Stimulated activated CD4-positive, alpha-beta T cell treated with anti-CD3 and anti-CD28 coated beads, TNF-alpha, amount 100 ng/mL, for 1 hour (primary cell): ENCODE measurements at places on chromosomes 16 and 17.

DNA sequence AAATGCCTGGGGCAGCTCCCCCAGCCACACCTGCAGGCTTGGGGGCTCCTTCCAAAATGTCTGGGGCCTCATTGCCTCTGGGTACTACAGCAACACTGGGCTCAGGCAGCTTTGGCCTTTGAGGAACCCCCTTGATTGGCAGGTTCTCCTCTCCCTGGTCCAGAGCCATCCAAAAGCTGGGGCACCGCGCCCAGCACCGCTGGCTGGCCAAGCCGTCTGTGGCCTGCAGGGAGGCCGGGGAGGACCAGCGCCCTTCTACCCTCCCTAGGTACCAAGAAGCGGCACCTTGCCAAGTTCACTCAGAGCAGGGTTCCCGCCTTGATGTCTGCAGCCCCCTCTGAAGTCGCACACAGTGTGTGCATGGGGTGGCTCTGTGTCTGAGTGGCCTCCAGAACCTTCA is 30.1 kb downstream of the TIMM22 start:
- no peak for DNase-seq

DNA sequence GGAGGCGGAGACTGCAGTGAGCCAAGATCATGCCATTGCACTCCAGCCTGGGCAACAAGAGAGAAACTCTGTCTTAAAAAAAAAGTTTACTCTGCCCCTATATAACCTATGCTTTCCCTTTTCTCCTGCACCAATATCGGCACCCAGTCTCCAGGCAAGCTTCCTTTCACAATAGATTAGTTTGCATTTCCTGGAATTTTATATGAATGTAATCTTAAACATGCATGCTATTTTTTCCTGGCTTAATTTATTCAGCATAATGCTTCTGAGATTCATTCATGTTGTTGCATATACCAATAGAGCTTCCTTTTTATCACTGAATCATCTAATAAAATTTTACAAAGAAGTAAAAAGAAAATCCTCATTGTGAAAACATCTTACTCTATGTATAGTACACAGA is 59.4 kb downstream of the USP32 start:
- no peak for DNase-seq

GRCh38 chr16:48113001-48113400 is 42.8 kb downstream of the ABCC12 start:
- no peak for DNase-seq

DNA sequence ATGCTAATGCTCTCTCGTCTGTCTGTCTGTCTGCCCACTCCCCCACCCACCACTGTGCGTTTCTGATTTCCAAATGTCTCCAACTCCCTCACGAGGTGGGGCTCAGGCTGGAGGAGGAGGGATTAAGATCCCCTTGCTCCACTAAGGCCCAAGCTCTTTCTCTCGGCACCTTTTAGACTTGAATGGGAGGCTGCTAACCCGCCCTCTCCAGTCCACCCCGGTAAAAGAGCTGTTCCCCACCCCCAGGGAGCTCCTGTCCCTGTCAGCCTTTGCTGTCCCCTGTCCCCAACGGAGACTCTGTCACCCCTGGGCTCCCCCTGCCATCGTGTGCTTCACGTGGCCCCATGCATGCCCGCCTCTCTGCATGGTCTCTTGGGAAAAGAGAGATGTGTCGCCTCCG is 68.5 kb upstream of the PLCG2 start:
- DNase-seq = no peak

DNA sequence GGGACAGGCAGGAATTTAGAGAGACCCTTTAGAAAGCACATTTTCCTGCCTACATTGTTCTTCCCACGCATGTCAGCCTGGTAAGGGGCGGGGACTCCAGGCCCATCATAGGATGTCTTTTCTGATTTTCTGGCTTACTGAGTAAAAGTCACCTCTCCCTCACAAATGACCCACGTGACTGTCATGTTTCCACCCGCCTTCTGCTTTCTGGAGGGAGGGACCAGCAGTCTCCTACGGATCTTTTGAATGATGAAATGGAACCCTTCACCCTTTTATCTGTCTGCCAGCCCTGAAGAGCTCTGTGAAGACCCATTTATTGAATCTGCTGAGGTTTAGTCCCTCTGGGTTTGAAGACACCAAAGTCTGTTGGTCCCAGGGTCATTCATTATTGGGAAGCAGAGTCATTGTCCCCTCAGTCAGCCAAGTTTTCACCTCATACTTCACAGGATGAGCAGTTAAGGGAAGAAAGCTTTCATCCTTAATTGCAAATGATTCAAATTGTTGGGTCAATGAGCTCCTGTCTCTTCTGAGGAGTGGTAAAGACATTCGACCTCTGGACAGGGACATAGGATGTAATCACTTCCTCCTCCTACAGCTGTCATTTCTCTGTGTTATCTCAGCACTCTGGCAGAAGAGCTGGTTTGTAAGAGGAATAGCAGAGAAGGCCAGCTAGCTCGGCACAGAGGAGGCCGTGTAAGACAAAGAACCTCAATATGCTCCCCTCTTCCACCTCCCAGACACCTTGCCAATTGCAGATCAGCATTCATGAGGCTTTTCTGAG is 446.1 kb downstream of the HS3ST3B1 start:
- no peak for DNase-seq

- DNase-seq = no peak
Observed at GRCh38 chr16:78249056-78249455, 149.6 kb downstream of the WWOX start.

GRCh38 chr17:67374329-67375053 is 2.6 kb upstream of the PITPNC1 start:
- peak; percentile 73 for DNase-seq

GRCh38 chr16:9072806-9073341 is 18.6 kb upstream of the HAPSTR1 start:
- DNase-seq = no peak

GRCh38 chr17:80361495-80362220 is 53.3 kb upstream of the ENDOV start:
- DNase-seq = no peak

- no peak for DNase-seq
Observed at GRCh38 chr17:69762359-69762758, 312.7 kb upstream of the KCNJ16 start.

GRCh38 chr17:77907497-77908461 is 50.7 kb upstream of the TNRC6C start:
- no peak for DNase-seq

DNA sequence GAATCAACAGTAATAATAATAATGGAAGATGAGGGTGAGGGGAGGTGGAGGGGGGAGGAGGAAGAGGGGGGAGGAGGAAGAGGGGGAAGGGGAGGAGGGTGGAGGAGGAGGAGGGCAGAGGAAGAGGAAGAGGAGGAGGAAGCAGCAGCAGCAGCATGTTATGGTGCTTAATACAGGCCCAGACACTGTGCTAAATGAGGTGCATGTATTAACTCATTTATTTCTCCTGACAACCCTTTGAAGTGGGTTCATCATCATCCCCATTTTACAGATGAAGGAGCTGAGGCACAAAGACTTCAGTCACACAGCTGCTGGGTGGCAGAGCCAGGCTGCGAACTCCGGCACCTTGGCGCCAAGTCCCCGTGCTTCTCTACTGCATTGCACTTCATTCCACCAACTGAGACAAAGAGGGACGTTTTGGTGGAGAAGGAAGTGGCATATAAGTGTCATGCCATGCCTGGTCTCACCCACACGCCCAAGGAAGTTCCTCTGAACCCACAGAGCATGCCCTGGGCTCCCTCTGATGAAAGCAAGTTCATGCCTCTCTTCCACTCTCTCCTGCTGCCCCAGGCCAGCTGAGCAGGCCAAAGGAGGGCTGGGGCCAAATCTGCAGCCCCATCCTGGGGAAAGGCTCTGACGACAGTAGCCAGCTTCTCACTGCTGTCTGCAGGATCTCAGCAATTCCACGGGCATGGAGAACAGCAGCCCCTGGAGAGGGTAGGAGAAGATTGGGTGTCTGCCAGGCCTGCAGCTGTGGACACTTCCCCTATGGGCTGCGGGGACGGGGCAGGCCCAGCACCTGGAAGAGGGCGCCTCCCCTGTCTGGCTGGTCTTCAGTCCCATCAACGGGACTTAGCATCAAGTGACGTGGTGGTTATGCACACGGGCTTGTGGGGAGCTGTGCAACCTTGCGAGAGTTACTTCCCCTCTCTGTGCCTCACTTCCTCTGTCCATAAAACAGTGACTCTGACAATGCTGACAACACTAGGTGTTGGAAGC is 21.8 kb downstream of the XYLT1 start:
- DNase-seq = no peak

DNA sequence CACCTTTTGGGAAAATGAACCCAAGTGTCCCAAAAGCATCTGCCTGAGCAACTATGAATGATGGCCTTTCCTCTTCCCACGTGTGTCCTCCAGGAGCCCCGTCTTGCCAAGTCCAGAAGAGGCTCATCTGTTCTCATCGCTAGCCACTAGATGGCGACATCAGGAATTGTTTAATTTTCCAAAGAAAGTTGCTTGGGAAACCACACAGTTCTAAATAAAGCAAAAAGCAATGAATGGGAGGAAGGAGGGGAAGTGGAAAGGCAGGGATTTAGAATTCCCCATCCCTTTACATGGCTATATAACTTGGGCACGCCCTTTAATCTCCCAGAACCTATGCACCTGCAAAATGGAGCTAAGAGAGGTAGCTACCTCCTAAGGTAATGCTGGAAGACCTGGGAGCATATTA is 9.0 kb upstream of the CDH5 start:
- DNase-seq = no peak

GRCh38 chr17:43849116-43849515 is 2.1 kb downstream of the CD300LG start:
- DNase-seq = no peak

- no peak for DNase-seq
Observed at GRCh38 chr16:11045441-11045840, 101.1 kb downstream of the CLEC16A start.

- no peak for DNase-seq
Observed at GRCh38 chr16:86882586-86883280, 304.4 kb downstream of the FOXL1 start.

DNA sequence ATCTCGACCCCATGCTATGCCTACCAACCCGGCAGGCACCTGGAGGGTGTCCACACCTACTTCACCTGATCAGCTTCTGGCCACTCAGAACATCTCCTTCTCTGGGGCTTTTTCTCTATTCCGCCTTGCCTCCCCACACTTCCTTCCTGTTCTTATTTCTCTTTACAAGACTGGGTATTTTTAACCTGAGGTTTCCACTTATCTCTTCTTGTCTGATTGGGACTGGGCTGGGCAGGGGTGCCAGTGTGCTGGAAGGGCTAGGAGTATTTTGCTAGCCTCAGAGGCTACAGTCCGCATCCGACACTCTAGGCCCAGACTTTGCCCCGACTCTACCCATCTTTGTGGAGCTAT is 26.2 kb upstream of the ZNF652 start:
- DNase-seq = peak; percentile 12

- DNase-seq = no peak
Observed at GRCh38 chr16:28039493-28039892, 24.0 kb downstream of the GSG1L start.

DNA sequence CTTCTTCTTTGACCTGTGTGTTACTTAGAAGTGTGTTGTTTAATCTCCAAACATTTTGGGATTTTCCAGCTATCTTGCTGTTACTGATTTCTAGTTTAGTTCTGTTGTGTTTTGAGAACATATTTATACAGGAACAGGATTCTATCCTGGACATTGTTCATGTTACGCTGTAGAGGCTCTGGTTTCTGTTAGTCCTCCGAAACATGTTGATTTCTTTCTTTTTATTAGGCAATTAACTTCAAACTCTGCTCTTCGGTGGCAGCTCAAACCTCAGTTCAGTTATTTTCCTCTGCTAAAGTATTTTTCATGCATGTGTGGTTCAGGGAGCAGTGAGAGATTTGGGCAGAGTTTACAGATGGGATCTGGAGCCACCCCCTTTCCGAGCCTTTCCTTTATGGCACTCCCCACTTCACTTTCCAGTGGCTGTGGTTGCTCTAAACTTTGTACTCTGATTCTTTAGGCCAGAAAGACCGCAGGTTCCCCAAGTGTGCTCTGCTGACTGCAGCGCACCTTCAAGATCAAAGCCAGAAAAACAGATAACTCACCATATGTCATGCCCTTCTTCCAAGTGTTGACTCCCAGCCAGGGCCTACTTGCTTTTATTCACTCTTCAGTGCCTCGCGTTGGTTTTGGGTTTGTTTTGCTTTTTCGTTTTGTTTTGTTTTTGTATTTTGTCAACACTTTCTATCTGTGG is 77.6 kb upstream of the KSR1 start:
- no peak for DNase-seq

GRCh38 chr17:7922269-7922844 is 6.3 kb upstream of the RNF227 start:
- no peak for DNase-seq

DNA sequence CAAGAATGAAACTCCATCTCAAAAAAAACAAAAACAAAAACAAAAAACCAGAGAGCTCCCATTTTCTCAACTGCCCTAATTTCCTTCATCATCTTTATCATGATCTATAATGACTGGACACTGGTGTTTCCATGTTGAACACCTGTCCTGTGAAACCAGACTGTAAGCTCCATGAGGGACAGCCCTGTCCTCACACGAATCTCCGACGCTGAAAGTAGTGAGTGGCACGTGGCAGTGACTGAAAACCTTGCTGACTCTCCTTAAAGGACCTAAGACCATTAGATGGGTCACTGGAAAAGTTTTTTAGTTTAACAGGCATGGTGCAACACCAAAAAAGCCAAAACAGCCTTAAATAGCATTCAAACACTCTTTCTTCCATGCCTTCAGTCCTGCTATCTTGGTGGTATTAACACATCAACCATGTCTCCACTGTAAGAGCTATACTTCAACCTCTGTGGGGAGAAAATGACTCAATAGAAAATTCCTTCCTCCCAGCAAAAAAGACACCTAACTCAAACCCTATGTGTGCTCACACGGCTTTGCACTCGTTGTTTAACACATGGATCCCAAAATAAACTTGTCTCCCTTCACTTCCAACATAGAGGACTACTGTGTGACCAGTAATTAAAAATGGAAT is 8.3 kb downstream of the AXIN2 start:
- no peak for DNase-seq

DNA sequence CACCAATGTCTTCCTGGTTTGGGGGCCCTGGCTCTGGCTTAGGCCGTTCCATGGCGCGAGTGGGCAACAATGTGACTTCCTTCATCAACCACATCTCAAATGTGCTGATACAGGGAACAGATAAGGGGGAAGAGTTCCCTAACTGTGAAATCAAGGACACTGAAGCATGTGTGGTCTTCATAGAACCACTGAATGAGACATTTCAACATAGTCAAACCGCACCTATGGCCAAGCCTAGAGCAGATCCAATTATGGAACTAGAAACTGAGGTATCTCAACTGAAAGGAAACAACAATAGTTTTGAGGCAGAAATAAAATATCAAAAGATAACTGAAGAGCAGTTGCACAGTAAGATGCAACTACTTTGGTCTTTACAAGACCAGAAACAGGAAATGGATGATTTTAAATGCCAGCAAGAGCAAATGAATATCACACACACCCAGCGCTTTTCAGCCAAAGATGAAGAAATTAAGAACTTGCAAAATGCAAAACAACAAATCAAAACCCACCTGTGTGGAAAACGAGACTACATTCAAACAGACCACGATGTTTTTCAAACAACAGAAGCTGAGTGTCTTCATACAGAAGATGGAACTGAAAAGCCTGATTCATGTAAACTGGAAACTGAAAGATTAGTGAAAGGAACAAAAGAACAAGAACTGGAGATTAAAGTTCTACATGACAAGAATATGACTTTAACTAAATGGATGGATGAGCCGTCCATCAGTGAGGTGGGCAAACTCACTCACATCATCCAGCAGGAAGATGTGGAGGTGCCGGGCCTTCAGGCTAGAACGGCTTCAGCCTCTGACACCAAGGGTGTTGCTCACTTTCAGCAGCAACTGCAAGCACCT is 18.1 kb upstream of the LCMT1 start:
- DNase-seq = no peak

- DNase-seq = no peak
Observed at GRCh38 chr17:16888413-16889087, 83.4 kb downstream of the TNFRSF13B start.

GRCh38 chr17:77107506-77108433 is 33.0 kb upstream of the SEC14L1 start:
- no peak for DNase-seq
